ENCODE measurements at places on chromosomes 1 and 21. TPM values are rescaled to one million over a fixed set of nuclear protein-coding genes. Genes with fewer than 3 reads are reported as not detected.

The BATF3 gene
- 109 TPM for total RNA-seq

The GCSAML gene
- not detected for total RNA-seq

The TSACC gene
- total RNA-seq: not detected

The STYXL2 gene
- not detected for total RNA-seq

The FCGR3A gene
- total RNA-seq: 0.61 TPM

The C1orf210 gene
- total RNA-seq: not detected

The SPATC1L gene
- total RNA-seq: 4.2 TPM

The PCP4 gene
- not detected for total RNA-seq

The MANEAL gene
- total RNA-seq: 2.6 TPM

The DNASE2B gene
- not detected for total RNA-seq

The ANKRD34A gene
- 3.8 TPM for total RNA-seq

The SLC45A1 gene
- total RNA-seq: 0.26 TPM

The BCAR3 gene
- 0.96 TPM for total RNA-seq

The CXADR gene
- total RNA-seq: 0.15 TPM

The HES5 gene
- not detected for total RNA-seq

The EFNA3 gene
- total RNA-seq: 1.9 TPM

The OR2L5 gene
- not detected for total RNA-seq

The FOXO6 gene
- not detected for total RNA-seq

The PEAR1 gene
- not detected for total RNA-seq

The DDOST gene
- total RNA-seq: 170 TPM
